ENCODE measurements at places on chromosomes 5 and 9.

GRCh38 chr9:18393340-18394130 is 80.4 kb upstream of the ADAMTSL1 start:
- no peak overlapping the region for H3K4me3 ChIP-seq
- H3K36me3 ChIP-seq, result no peaks in the 10 kb centered on the region
- H3K27ac ChIP-seq, result no peak overlapping the region

DNA sequence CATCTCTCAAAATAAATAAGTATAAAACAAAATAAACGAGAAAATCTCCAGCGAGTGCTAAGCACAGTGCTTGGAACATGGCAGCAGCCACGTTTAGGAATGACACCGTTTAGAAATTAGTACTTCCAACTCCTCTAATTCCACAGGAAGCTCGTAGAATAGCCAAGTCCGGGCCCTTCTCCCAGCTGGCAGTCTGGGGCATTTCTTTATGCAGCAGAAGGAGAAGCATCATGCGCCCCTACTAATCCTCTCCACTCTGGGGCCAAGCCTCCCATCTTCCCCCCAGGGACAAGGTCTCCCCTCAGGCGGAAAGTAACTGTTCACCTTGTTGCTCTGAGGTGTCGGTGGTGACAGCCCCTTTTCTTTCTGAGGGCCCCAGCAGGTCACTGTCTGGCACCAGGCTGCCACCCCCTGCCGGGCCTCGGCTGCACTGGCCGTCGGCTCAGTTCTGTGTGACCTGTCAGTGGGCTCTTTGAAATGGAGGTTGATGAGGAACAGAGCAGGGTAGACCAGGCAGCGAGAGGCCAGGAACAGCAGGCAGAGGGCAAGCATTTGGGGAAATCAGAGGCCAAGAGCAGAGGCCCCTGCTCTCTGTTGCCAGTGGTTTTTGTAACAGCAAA is 113.5 kb upstream of the WWC1 start:
- DNase-seq, result peak; percentile 49
- no peak overlapping the region for H3K27ac ChIP-seq
- H3K4me1 ChIP-seq, result peaks cover 4% of the 10 kb centered on the region
- H3K27me3 ChIP-seq, result no peaks in the 10 kb centered on the region
- H3K4me3 ChIP-seq, result no peak overlapping the region

DNA sequence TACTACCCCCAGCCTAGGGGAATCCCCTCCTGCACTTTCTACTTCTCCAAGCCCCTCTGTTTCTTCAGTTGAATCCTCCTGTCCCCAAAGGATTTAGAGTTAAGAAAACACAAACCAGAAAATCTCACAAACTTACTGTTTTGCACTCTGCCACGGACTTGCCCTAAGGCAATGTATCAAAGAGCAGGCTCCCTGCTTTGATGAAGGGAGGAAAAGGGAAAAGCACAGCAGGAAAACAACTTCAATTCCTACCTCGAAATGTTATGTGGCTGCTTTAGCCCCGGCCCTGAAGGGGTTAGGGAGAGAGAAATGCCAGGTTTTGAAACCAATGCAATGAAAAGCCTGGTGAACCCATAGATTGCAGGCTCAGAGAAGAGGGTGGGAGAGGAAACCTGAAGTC is 254.7 kb downstream of the MAN2A1 start:
- no peaks in the 10 kb centered on the region for H3K4me1 ChIP-seq
- H3K27me3 ChIP-seq, result no peaks in the 10 kb centered on the region
- no peak for DNase-seq
- no peaks in the 10 kb centered on the region for H3K36me3 ChIP-seq
- no peak overlapping the region for H3K27ac ChIP-seq

GRCh38 chr9:130849356-130849755 is 14.3 kb downstream of the ABL1 start:
- DNase-seq, result no peak
- H3K4me1 ChIP-seq, result peaks cover 4% of the 10 kb centered on the region
- no peaks in the 10 kb centered on the region for H3K27me3 ChIP-seq
- H3K4me3 ChIP-seq, result no peak overlapping the region
- H3K36me3 ChIP-seq, result peaks cover 27% of the 10 kb centered on the region
- H3K27ac ChIP-seq, result no peak overlapping the region

All from H9 (cell line).